Breast epithelium (tissue), 4 donors: ENCODE measurements at places on chromosomes 4 and X. TPM values are rescaled to one million over a fixed set of nuclear protein-coding genes. Genes with fewer than 3 reads are reported as not detected.

Gene VCX
- total RNA-seq, result not detected

Gene SSX3
- not detected for total RNA-seq

DNA sequence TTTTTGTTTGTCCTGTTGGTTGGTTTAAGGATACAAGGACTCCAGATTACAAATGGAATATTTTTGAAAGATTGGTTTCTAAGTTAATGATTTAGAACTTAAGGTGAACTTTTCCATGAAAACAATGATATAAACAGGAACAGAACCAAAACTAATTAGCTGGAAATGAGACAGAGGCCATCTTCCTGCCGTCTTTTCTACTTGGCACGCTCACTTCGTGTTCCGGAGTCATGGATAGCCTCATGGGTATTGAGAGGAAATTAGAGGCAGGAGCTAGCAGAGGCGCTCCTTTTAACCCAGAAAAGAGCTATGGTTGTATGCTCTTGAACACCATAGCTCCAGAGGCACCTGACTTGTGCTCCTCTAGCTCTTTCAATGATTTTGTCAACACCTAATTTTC is 2.4 kb downstream of the FAM241A start:
- no peak for DNase-seq

DNA sequence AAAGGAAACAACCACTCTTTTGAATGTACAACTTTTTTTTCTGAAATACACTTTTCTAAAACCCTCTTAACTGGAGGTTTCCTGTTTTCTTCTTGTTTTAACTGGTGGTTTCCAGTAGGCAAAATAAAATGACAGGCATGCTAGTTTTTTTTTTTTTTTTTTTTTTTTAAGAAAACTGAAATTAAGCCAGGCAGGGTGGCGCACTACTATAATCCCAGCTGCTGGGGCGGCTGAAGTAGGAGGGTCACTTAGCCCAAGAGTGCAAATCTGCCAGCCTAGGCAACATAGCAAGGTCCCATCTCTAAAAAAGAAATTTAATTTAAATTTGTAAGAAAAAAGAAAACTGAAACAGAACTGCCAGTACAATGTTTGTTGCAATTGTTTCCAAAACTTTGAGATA is 44.0 kb downstream of the TMEM144 start:
- DNase-seq, result no peak

- no peak for DNase-seq
Measured at GRCh38 chr4:69718396-69719271, 41.8 kb downstream of the SULT1B1 start.

DNA sequence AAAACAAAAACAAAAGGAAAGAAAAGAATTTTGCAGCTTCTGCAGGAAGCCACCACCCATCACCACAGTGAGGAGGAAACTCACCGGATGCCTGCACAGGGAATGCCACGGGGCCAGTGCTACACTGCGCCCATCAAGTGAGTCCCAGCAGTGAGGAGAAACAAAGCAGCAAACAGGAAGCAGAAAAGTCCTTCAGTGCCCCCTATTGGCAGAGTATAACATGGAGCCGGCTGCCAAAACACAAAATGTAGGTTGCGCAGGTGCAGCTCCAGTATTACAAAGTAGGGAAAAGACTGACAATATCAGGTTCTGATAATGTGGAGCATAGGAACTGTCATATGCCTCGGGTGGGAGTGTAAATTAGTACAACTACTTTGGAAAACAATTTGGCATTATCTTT is 23.3 kb upstream of the SCML2 start:
- DNase-seq, result no peak
